Psoas muscle (tissue), 8 donors: ENCODE measurements at places on chromosomes 5 and 9. TPM values are rescaled to one million over a fixed set of nuclear protein-coding genes. Genes with fewer than 3 reads are reported as not detected.

TRPM3 gene
- polyA plus RNA-seq, result 0.01 TPM

GABRA1 gene
- polyA plus RNA-seq, result 0.05 TPM

- DNase-seq, result no peak
Observed at GRCh38 chr5:56101180-56101579, 106.4 kb upstream of the IL6ST start.

DNA sequence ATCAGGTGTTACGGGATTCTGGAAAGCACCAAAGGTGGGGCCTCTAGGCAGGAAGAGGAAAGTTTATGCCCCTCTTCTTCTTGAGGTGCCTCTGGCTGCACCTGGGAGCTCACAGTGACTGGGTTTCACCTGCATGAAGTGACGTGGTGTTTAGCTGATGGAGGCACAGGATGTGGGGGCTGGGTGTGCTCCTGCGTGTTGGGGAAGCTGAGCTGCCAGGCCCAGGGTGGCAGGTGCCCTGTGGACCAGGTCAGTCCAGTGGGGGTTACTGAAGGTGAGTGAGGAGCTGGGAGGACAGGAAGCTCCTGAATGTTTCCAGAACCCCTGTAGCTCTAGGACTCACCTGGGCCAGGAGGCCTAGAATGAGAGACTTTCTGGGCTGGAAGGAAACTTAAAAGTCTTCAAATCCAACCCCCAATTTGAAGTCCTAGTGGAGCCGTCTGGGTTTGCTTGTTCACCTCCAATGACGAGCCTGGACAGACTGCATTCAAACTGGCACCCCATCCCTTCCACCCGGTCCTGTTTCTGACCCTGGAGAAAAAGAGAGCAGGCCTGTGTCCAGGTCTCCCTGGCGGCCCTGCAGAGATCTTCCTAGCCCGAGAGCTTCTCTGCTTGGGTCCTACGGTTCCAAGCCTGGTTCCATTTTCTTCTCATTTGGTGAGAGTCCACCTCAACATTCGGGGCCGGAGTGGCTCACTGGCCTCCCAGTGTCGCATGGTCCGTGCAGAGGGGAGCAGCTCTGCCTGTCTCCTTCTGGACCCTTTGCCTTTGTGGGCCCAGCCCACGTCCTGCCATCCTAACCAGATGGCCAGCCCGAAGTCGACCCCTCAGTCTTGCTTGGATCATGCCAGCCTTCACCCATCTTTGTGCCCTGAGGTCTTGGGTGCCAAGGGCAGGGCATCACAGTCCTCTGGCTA is 22.3 kb downstream of the TRAF1 start:
- no peak for DNase-seq

DNA sequence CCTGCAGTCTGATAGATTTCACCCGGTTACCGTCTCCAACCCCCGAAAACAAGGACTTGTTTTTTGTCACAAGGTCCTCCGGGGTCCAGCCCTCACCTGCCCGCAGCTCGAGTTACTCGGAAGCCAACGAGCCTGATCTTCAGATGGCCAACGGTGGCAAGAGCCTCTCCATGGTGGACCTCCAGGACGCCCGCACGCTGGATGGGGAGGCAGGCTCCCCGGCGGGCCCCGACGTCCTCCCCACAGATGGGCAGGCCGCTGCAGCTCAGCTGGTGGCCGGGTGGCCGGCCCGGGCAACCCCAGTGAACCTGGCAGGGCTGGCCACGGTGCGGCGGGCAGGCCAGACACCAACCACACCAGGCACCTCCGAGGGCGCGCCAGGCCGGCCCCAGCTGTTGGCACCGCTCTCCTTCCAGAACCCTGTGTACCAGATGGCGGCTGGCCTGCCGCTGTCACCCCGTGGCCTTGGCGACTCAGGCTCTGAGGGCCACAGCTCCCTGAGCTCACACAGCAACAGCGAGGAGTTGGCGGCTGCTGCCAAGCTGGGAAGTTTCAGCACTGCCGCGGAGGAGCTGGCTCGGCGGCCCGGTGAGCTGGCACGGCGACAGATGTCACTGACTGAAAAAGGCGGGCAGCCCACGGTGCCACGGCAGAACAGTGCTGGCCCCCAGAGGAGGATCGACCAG is 121.3 kb downstream of the DAB2IP start:
- DNase-seq, result peak; percentile 96

DNA sequence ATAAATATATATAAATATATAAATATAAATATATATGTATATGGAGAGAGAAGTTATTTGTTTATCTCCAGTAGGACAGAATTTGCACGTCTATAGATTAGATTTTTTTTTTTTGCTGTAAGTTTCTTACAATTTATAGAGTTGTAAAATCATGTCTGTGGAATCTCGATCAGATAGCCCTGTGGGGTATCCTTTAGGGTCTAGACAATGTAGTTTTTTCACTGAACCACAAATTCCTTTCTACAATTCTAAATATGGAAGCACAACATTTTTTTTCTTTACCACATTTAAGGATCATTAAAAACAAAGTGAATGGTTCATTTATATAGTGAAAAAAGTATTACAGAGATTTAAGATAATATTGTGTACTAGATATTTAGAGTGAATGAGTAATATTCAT is 384.2 kb upstream of the ZNF608 start:
- no peak for DNase-seq
